ENCODE measurements at places on chromosomes 12 and 14.
A peak's percentile ranks its signal among the peaks of the same experiment; 100 is the strongest.

- DNase-seq, result no peak
Measured at GRCh38 chr14:22664261-22664660, 20.1 kb upstream of the OR6J1 start.

GRCh38 chr14:34671716-34672115 is 41.8 kb upstream of the SNX6 start:
- DNase-seq, result no peak

DNA sequence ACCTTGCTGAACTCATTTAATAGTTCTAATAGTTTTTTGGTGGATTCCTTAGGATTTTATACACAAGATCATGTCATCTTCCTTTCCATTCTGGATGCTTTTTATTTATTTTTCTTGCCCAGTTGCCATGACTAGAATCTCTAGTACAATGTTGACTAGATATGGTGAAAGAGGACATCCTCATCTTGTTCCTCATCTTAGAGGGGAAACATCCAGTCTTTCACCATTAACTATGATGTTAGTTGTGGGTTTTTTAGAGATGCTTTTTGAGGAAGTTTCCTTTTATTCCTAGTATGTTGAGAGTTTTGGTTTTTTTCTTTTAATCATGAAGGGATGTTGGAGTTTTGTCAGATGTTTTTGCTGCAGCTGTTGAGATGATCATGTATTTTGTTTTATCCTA is 8.7 kb downstream of the ANKRD13A start:
- no peak for DNase-seq

GRCh38 chr12:19298836-19299605 is 140.3 kb upstream of the AEBP2 start:
- no peak for DNase-seq

DNA sequence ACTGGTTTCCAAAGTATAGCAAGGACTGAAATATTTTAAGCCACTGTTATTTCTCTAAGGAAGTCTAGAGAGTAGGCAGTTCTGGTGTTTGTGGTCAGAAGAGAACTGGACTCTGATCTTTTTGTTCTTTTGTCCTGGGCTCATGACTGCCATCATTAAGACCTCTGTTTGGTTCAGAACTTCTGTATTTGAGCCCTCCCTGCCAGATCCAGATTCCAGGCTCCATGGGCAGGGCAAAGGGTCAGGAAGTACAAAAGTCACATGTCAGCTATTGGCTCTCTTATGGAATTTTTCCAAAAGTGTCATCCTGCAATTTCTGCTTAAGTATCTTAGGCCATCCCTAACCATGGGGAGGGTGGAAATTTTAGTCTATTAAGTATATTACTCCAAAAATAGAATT is 6.8 kb downstream of the PIWIL1 start:
- DNase-seq, result no peak

GRCh38 chr12:58557171-58557570 is 363.1 kb downstream of the LRIG3 start:
- no peak for DNase-seq

DNA sequence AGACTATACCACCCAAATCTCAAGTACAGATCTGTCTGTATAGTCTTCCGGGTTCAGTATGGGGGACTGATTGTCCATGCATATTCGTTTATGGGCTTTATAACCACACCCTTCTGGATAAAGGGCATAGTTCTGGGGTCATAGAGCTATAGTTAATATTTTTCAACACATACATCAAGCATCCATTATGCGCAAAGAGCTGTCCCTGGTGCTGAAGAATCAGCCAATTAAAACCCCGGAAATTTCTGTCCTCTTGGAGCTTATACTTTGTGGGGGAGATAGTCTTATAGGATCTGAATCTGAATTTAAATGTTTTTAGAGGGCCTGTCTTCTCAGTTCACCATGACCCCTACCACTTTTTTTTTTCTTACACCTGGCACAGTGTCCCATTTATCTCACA is 256.7 kb downstream of the SUDS3 start:
- DNase-seq, result no peak

DNA sequence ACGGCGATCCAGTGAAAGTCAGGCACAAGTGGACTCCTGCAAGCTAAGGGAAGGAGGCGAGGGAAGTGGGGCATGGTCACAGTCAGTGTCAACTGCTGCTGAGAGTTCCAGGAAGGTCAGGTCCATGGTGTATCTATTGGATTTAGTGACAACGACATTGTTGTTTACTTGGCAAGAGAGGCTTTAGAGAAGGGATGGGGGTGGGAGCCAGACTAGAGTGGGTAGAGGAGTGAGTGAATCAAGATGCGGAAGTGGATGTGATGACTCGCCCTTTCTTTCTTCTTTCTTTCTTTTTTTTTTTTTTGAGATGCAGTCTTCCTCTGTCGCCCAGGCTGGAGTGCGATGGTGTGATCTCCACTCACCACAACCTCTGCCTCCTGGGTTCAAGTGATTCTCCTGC is 12.5 kb downstream of the P2RX7 start:
- DNase-seq, result peak; percentile 37

DNA sequence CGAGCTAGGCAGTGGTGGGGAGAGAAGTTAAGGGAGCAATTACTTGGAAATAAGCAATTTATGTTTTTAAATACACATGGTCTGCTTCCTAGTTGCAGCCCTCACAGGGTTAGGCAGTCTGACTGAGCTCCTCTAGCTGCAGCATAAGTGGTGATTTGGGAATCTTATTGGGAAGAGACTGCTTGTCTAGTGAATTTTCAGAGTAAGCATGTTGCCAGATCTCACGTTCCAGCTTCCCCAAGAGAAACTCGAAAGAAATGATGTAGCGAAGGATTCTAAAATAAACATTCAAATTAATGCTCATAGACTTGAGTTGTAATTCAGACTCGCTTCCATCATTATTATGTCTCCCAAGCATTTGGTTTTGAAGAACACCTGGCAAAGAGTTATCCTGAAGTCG is 440.2 kb downstream of the ATP23 start:
- no peak for DNase-seq

DNA sequence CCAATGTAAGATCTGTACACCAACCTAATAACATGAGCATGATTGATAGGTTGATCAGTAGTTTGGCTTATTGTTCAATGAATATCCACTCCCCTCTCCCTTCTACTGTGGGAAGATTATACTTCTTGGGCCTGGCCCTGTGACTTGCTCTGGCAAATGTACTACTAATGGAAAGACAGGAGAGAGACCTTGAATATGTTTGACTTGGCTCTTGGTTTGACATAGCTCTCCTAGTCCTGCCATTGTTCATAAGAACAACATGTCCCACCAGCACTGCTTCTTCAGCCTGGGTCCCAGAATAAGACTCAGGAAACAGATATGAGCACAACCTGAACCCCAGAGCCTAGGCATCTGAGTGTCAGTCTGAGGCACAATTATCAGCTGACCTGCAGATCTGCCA is 112.8 kb upstream of the RESF1 start:
- DNase-seq, result no peak

DNA sequence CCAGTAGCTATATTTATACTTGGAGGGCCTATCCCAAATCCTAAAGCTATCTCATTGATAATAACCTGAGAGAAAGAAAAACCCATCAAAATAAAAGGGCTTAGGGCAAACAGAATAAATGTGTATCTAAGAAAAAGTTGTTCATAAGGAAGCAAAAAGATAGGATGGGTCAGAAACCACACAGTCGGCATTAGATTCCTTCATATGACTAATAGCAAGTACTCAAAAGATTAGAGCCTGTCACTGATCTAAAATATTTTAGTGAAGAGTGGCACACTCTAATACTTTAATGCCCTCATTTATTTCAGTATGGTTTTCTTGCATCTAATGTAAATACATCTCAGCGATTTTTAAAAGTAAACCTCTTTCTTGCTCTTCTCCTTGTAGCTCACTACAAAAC is 17.1 kb upstream of the NAV3 start:
- no peak for DNase-seq

DNA sequence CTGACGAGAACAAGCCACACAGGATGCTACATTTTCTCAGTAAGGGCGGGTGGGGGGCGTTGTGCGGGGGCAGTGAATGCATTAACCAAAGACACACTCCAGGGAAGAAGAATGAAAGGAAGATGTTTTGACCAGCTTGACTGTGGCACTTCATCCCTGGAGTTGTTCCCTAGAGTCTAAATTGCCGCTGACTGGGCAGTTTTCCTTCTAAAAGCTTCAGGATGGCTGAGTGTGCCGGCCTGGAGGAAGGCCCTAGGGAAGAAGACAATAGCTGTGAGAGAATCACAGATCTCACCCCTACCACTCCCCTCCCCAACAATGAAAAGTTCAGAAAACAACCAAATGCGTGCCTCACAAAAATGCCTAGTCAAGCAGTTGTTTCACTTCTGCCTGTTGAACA is 67.2 kb downstream of the NKX2-1 start:
- DNase-seq, result no peak

- no peak for DNase-seq
Measured at GRCh38 chr12:116697305-116697704, 40.6 kb downstream of the SPRING1 start.

GRCh38 chr14:89915114-89915878 is 39.2 kb downstream of the EFCAB11 start:
- DNase-seq, result peak; percentile 26
